ENCODE measurements at places on chromosomes 7 and 10.

DNA sequence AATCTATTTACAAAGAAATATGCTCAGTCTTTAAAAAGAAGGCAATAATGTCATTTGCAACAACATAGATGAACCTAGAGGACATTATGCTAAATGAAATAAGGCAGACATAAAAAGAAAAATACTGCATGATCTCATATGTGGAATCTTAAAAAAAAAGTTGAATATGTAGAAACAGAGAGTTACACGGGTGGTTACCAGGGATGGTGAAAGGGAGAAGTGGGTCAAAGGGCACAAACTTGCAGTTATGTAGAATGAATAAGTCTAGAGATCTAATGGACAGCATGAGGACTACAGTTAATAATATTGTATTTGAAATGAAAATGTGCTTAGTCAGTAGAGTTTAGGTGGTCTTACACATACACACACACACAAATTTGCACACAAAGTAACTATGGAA is 88.2 kb upstream of the CCDC71L start:
- DNase-seq, result no peak

DNA sequence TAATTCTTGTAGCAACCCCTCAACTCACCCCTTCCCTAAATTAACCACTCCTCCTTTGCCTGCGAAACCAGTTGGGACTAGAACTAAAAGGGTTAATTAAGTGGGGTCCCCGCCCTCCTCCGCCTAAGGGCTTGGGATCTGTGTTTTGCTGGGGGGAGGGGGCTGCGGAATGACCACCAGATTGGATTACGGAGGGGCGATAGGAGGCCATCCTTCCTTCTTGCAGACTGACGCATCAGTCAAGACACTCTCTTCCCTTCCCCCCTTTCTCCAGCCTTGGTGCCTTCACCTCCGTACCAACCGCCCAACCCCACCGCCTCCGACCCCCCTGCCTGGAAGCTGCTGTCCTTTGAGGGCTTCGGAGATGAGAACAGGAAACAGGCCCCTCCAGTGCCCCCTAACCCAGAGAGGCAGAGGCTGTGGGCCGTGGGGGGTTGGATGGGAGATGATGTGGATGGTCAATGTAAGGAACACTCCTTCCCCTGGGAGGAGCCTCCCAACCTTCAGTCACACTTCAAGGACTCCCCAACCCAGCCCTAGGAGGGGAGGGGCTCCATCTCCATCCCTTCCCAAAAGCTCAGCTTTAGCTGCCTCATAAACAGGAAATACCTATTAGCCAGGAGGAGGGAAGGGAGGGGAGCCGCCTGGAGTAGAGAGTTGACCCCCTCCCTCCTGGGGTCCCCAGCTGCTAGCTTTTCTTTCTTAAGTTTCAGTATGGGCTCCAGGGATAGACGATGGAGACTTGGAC is 997 bp upstream of the LDB1 start:
- DNase-seq, result peak; percentile 82

GRCh38 chr7:151992375-151992774 is 33.1 kb upstream of the GALNT11 start:
- DNase-seq, result peak; percentile 10

GRCh38 chr10:5813091-5813340 is 218 bp downstream of the GDI2 start:
- DNase-seq, result no peak

DNA sequence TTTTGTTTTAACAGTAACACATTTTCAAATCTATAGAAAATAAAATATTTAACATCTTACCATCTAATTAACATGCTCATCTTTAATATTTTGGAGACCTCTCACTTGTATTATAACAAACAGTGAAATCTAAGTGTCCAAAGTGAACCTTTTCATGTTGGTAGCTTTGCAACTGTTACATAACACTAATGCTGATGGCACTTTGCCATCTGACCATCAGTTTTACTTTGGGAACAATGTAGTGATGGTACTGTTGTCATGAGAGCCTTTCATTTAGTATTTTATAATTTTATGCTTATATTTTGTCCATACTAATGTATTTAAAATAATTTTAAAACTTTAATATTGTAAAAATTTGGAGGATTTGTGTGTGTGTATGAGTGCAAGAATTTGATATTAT is 1017.0 kb upstream of the KCND2 start:
- no peak for DNase-seq

- DNase-seq, result no peak
These were observed 109.0 kb upstream of the STARD3NL start for GRCh38 chr7:38069052-38069451.

DNA sequence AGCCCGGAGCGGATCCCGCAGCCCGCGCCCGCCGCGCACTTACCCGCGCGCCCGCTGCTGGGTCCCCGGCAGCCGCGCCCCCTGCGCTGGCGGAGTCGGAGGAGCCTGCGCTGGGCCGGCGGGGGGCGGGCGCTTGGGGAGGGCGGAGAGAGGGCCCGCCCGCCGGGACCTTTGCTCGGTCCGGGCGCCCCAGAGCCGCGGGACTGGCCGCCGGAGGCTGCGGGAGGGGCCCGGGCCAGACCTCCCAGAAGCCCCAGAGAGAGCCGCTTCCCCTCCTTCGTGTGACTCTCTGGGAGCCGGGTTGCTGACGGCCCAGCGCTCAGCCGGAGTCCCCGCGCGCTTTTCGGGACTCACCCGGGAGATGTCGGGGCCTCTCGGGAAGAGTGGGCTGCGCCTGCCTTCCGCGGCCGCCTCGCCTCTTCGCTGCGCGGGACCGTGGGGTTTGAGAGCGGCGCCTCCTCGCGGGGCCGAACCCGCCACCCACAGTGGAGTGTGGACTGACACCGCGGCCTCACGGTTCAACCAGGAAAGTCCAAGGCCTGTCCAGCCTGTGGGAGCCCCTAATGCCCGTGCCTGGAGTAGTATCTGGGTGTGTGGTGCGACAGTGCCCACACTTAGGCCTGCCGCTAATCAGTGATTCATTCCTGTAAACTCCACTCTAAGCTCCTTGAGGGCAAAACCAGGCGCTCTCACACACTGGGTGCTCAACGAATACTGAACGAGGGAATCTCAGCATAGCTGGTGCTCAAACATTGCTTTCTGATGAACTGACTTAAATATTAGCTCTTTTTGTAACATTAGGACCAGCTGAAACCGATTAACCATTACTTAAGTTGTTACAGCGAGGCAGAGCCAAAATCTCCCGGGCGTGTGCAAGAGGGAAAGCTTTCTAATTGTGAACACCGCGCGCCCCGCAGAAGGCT is at the start of gene GSDME:
TSS of gene GSDME (minus strand) at position 112 of the 923 bp plus-strand sequence. CDS start 7,690 bp downstream, outside the sequence.
- DNase-seq, result peak; percentile 76

DNA sequence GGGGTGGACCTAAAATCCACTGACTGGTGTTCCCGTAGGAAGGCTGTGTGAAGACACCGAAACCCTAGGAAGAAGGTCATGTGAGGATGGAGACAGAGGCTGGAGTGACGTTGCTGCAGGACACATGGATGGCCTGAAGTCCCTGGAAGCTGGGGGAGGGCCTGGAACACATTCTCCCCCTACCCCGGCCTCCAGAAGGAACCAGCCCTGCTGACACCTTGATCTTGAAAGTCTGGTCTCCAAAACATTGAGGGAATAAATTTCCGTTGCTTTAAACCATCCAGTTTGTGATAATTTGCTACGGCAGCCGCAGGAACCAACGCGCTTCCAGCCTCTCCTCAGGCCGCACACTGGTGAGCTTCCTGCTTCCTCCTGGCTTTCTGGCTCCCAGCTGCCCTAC is 288.2 kb downstream of the GLRX3 start:
- no peak for DNase-seq

DNA sequence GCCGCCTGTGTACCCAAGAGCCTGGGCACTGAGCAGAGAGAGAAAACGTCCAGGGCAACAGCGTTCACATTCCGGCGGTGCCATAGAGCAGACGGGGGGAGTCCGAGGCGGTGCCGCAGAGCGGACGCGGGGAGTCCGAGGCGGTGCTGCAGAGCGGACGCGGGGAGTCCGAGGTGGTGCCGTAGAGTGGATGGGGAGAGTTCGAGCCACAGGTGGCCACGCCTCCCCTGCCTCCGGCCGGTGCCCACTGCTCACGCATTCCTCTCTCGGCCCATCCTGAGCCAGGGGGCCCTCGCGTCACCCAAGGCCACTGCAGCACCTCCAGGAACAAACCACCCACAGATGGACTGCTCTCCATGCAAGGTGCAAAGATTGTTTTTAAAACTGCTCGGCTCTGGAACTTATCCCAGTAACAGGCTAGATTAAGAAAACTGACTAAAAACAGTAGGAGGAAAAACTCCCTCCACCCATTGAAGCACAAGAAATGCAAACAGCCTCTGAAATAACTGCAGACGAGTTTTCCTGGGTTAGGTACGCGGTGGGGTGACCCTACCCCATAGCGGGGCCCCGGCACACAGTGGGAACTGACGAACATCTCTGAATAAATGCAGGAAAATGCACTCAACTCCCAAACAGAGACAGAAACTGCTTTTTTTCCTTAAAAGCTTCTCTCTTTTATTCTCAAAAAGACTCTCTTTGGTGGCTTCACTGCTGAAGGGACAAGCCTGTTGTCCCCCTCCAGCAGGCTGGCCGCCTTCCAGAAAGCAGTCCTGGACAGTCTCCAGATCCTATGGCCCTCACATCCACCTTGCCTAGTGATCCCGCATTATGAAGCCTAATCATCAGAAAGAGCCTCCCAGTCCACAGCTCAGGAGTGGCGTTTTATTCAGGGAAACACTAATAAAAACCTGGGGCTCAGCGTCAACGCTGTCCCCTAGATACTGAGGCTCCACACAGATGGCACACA is 55.9 kb downstream of the DIP2C start:
- DNase-seq, result no peak

- peak; percentile 33 for DNase-seq
These were observed 35.0 kb upstream of the SRI start for GRCh38 chr7:88254721-88255424.

- DNase-seq, result no peak
These were observed 111.3 kb downstream of the FRMD4A start for GRCh38 chr10:14219411-14219810.

DNA sequence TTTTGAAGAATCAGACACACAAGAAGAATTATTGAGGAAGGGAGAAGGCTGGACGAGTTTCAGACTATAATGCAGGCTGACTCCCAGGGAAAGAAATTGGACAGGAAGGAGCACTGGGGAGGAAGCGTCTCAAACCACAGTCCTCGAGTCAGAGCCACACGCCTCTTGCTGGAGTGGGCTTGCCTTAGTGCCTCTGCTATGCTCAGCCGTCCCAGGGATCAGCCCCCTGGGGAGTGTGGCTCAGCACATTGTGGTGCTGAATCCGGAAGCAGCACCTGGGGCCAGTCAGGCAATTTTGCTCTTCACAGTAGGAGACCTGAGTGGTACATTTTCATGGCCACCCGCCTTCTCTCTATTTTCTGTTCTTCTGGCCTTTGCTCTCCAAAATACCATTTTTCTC is 67.4 kb upstream of the SLC35G1 start:
- no peak for DNase-seq

DNA sequence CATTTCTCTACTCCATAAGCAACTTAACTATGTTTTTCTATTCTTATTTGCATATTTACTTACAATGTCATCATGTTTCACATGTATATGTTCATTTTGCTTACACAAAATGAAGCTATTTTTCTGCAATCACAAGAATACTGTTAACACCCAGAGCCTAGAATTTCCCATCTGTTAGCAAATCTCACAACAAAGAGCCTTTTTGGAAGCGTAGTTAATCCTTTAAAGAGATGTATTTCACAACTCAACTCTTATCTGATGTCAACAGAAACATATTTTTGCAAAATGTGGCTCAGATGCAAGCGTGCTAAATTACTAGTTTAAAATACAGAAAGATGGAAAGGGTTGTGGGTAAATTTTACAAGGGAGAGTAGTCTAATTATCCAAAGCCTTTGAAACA is 110.6 kb upstream of the COL1A2 start:
- DNase-seq, result no peak

DNA sequence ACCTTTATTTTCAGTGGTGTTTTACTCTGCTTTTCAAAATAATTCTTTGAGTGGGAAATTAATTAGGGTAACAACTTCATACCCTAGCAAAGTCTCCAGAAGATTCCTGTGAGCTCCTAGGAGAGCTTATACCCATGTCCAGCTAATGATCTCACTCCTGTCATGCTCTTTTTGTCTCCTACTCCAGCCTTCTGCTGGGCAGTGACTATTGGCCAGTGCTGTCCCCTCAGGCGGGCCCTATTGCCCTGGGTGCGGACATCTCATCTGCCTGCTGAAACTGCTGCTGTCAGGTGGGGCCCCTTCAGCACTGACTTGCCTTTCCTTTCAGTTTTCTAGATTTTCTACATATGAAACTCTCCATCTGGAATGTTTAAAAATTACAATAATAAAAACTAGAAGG is 80.3 kb downstream of the EBLN1 start:
- no peak for DNase-seq
